IPS DF 19.7 (cell line): ENCODE measurements at places on chromosomes 4 and X.

DNA sequence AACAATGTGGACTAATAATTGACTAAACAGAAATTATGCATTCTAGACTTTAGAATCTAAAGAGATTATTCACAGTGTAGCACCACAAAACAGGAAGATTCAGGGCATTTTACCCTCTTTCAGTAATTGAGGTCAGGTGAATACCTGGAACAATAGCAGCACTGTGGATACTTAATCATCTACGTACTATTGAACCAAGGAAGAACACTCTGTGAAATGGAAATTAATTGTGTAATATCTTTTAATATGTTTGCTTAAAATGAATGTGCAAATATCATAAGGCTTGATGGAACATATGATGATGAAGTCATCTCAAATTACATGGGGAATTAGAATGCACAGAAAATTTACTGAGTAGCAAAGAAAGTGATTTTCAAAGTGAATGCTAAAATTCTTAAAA, 68.5 kb upstream of the MAP9 start:
- DNase-seq = no peak

GRCh38 chr4:78659264-78659663, 107.7 kb downstream of the ANXA3 start:
- no peak for DNase-seq

DNA sequence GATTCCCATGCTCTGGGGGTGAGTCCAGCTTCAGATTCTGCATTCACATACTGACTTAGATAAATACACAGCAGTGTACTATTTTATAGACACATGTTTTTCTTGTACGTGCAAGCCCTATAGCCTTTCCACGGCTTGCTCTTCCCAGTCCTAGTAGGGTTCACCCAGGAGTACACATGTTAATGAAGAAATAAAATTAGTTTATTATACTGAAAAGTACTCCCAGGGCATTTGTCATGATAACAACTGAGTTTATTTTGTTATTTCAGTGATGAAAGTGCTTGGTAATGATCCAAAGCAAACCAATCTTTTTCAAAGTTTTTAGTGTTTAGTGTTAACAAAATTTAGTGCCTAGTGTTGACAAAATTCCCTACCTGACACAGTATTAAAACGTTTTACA, 21.3 kb downstream of the MAPK10 start:
- DNase-seq = no peak

GRCh38 chr4:99383833-99384392, 31.4 kb upstream of the ADH1C start:
- no peak for DNase-seq

- DNase-seq = peak; percentile 69
Observed at GRCh38 chr4:86359944-86360478, at the start of gene MAPK10. Gene MAPK10, minus strand, starts transcription at chr4:86360053.

GRCh38 chrX:23783589-23784469, 856 bp downstream of the SAT1 start:
- no peak for DNase-seq

DNA sequence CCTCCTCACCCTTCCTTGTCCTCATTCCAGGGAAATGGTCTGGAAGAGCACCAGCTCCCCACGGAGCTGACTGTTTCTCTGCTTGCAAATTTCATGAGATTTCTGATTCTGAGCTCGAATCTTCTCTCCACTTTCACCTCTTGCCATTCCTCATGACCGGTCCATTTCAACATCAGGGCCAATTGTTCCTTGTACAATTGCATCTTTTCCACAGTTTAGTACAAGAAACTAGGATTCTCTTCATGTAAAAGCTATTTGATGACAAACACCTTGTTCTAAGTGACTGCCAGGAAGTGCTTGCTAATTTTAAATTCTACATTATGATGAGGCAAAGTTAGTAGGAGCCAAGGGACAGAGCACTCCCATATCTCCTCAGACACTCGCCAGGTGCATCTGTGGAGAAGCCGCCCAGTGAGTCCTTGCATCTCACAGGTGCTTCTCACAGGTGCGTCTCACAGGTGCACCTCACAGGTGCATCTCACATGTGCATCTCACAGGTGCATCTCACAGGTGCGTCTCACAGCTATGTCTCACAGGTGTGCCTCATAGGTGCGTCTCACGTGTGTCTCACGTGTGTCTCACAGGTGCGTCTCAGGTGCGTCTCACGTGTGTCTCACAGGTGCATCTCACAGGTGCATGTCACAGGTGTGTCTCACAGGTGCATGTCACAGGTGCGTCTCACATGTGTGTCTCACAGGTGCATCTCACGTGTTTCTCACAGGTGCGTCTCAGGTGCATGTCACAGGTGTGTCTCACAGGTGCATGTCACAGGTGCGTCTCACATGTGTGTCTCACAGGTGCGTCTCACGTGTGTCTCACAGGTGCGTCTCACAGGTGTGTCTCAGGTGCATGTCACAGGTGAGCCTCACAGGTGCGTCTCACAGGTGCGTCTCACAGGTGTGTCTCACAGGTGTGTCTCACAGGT, 3.0 kb upstream of the PDE6B start:
- no peak for DNase-seq

DNA sequence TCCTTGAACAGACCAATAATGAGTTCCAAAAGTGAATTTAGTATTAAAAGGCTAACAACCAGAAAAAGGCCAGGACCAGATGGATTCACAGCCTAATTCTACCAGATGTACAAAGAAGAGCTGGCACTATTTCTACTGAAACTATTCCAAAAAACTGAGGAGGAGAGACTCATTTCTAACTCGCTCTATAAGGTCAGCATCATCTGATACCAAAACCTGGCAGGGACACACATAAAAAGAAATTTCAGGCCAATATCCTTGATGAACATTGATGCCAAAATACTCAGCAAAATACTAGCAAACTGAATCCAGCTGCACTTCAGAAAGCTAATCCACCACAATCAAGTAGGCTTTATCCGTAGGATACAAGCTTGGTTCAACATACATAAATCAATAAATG, 35.8 kb upstream of the USP46 start:
- no peak for DNase-seq

- no peak for DNase-seq
Observed at GRCh38 chr4:114040319-114041116, 61.1 kb upstream of the ARSJ start.

- DNase-seq = no peak
Observed at GRCh38 chrX:110006821-110007375, 4.0 kb downstream of the TMEM164 start.

DNA sequence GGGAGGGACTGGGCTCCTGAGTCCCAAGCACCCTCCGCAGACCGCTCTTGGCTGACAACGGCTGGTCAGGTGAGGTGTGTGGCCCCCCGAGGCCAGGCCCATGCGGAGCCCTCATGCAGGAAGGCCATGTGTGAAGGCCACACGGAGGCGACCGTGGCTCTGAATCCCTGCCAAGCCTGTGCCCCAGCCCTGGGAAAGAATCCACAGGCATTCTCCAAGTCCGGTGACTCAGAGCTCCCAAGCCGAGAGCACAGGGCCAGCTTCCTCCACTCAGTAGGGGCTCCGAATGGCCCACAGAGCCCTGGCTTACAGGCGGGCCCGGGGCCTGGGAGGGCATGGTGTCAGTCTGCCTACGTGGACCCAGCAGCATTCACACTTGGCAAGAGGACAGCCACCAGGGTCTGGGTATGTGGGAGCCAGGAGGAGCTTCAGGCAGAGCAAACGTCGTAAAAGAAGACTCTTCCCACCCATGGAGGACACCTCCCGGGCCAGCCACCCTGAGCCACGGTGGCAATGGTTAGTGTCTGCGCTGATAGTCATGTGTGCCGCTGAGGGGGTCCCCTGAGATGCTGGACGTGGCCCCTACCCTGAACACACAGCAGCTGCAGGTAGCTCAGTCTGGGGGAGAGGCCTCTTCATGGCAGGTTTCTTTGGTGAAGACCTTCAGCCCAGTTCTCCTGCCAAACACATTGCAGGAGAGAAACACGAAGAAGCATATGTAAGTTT, 105.7 kb downstream of the PSAPL1 start:
- DNase-seq = no peak

DNA sequence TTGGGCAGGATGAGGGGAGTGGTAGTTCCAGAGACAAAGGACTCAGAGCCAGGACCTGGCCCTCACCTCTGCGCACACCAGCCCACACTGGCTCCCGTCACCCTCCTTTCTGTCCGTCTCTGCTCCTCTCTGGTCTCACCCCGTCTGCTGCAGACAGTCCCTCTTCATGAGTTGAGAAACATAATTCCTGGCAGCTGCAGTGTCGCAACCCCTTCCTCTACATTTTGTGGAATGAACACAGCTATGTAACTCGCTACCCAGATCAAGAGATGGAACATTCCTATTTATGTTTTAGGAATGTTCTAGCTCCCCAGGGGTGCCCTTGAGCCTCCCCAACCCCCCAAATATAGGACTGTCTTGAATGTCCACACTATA, 59.3 kb downstream of the SHROOM2 start:
- DNase-seq = no peak

DNA sequence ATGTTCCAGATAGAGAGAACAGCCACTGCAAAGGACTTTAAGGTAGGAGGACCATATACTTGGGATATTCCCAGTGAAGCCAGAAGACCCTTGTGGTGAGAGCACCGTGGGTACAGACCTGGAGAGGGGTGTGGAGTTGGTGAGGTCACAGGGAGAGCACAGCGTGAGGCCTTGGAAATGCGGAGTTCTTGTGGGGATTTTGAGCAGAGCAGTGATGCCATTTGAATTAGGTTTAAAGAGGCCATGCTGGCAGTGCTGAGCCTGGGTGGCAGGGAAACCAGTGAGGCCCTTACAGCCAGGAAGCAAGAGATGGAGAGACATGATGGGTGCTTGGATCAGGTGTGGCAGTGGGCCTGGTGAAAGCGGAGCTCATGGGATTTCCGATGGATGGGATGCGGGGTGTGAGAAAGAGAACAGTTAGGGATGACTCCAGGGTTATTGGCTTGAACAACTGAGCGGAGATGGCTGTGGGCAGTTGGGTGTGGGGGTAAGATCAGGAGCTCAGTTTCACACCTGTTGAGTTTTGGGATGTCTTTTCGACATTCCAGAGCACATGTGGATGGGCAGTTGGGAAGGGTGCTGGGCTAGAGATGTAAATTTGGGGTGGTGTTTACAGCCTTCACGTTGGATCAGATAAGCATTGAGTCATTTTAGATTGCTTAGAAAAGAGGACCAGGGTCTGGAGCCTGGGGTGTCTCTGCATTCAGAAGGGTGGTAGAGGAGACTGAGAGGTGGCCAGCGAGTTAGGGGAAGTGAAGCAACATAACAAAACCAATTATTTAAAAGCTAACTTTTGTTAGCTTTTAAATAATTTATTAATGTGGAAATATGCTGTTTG, 68.9 kb downstream of the TMEM131L start:
- no peak for DNase-seq

DNA sequence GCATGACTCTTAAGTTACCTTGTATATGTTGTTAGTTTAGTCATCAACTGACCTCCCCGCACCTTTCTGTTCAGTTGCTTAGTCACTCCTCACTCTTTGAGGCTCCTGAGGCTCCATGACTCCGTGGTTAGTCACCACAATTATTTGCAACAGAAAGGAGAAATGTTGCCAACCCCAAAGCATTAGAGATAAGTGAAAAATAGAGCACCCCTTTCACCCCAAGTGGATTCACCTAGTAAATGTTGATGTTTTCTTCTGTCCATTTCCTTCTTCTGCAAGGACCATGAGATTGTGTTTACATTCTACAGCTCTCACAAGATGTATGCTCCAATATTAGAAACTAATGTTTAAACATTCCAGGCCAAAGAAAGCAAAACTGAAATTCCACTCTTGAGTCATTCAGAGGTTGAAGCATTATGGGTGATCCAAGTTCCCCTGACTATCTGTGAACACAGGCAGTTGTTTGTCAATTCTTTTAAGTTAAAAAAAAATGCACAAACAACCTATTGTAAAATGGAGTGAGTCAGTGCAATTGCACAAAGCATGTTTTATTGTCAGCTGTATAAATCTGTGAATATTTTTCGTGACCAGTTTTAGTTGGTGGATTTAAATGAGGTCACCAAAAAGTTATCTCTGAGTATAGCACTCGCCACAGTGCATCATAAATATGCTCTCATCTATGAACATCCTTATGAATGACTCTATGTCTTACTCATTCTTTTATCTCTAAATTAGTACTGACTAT, 552.4 kb upstream of the MAGEB2 start:
- no peak for DNase-seq

GRCh38 chrX:103783971-103784370, 7.3 kb downstream of the PLP1 start:
- no peak for DNase-seq

GRCh38 chr4:107125496-107125895, 89.4 kb upstream of the DKK2 start:
- DNase-seq = no peak

DNA sequence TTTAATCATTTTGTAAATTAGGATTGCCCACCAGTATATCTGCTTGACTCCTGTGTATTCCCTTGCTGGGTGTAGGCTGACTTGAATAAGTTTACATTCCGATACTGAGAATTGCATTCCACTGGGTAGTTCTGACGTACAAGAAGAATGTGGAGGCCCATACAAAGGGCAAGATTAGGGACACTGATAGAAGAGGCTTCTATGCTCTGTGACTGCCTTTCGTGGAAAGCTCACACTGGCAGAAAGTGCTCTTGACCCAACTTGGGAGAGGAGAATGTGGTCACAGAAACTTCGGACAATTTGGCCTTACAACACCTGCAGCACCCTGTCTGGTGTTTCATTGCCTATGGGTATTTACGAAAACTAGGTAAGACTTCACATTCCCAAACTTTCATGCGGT, 126.3 kb downstream of the RAPGEF2 start:
- no peak for DNase-seq

GRCh38 chrX:72576141-72576894, 3.7 kb upstream of the HDAC8 start:
- DNase-seq = no peak

GRCh38 chrX:15946783-15947580, 92.4 kb upstream of the AP1S2 start:
- no peak for DNase-seq

- no peak for DNase-seq
Observed at GRCh38 chr4:90757534-90758060, 630.4 kb downstream of the CCSER1 start.

DNA sequence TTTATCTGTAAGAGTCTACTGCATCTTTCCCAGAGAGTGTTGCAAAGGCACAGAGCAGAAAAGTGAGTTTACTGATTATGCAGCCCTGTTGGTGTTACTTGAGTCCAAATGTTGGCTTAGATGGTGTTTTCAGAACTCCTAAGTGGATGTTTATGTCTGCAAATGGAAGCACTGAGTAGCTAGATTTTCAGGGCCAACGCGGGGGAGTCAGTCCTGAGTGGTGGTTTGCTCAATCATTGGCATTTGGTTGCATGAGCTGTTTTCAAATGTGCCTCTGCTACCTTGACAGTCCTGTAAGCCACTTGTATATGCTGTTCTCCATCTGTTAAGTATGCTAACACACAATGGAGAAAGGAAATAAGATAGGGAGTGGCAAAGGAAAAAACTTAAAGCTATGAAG, 45.4 kb downstream of the MAMLD1 start:
- DNase-seq = no peak

DNA sequence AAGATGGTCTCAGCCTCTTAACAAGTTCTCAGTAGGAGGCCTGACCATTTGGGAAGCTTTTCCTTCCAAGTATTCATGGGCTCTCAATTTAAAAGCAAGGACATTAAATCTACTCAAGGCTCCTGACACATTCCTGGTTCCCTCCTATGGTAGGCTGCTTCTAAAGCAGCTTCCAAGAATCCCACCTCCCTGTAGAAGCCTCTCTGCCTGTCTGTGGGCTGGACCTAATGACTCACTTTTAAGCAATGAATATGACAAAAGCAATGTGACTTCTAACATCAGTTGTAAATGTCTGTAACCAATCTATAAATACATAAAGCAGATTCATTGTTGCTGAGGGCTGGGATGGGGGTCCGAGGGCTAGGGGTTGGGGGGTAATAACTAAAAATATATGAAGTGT, 99.5 kb upstream of the FAM9B start:
- DNase-seq = no peak

GRCh38 chr4:7165874-7166201, 26.5 kb upstream of the SORCS2 start:
- DNase-seq = no peak
